ENCODE measurements at places on chromosomes 5 and 9.
A peak's percentile ranks its signal among the peaks of the same experiment; 100 is the strongest.

GRCh38 chr5:21834863-21835262, 1018.3 kb downstream of the CDH12 start:
- peak; percentile 31 for DNase-seq

DNA sequence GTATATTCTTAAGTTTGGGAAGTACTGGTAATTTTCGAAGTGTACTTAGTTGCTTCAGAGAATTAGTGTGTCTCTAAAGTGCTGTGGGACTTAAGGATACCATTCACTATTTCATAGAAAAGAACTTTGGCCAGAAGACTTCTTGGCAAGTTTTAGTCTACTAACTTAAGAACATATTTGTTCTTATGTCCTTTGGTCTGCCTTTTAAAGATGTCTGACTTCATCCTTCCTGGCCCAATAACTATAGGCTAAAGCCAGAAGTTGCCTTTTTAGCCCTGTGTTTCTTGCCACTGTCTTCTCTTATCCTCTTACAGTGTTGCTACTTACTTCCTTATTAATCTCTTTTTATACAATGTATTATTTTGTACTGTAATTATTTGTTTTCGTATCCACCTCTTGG, 6.3 kb downstream of the RBM27 start:
- DNase-seq, result no peak

GRCh38 chr5:16889972-16890519, 46.0 kb downstream of the MYO10 start:
- DNase-seq, result no peak

GRCh38 chr9:85420750-85421149, 321.0 kb downstream of the AGTPBP1 start:
- no peak for DNase-seq

DNA sequence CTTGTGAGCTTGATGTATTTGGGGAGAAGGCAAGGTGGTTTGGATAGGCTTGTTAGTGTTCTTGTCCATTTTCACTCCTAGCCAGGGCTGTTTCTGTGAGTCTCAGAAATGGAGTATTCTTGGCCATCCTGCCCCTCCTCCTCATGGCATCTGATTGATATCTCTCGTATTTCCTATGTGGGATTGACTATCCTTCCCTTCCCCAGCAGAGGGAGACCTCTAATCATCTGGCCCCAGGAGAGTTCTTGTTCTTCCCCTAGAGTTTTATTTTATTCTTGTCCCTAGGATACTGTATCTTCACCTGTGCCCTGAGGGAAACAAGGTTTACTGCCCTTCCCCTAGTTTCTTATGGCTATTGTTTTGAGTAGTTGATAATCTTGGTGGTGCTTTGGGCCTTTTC, 114.4 kb downstream of the VPS13A start:
- no peak for DNase-seq

GRCh38 chr9:93698140-93698908, 121.9 kb downstream of the PHF2 start:
- DNase-seq, result no peak

DNA sequence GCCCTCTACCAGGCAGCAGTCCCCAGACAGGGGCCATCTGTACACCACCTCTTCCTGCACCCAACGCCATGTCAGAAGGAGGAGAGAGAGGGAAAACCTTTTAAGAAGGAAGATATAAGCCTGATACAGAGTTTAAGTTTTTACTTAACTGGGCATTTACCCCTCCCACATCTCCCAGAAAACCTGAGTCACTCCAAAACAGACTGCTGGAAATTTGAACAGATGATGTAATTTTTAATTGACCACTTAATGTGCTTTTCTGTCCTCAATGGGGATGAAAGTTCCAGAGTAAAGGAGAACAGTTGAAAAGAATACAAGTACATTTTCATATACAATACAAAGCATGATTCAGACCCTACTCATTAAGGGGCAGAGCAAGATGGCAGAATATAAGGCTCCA, 63.9 kb downstream of the TTC39B start:
- no peak for DNase-seq

GRCh38 chr9:127216210-127216887, 48.2 kb upstream of the GARNL3 start:
- no peak for DNase-seq

DNA sequence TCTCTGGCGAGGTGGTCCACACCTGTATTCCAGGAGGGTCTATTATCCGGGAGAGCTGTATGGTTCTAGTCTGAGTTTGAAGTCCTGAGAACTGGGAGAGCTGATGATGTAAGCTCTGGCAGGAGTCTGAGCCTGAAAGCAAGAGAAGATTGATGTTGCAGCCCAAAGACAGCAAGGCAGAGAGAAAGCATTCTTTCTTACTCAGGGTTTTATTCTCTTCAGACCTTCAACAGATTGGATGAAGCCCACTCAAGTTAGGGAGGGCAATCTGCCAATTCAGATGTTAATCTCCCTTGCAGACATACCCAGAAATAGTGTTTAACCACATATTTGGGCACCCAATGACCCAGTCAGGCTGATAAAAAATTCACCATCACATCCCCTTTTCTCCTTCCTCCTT, 159.1 kb downstream of the CCDC171 start:
- DNase-seq, result no peak

DNA sequence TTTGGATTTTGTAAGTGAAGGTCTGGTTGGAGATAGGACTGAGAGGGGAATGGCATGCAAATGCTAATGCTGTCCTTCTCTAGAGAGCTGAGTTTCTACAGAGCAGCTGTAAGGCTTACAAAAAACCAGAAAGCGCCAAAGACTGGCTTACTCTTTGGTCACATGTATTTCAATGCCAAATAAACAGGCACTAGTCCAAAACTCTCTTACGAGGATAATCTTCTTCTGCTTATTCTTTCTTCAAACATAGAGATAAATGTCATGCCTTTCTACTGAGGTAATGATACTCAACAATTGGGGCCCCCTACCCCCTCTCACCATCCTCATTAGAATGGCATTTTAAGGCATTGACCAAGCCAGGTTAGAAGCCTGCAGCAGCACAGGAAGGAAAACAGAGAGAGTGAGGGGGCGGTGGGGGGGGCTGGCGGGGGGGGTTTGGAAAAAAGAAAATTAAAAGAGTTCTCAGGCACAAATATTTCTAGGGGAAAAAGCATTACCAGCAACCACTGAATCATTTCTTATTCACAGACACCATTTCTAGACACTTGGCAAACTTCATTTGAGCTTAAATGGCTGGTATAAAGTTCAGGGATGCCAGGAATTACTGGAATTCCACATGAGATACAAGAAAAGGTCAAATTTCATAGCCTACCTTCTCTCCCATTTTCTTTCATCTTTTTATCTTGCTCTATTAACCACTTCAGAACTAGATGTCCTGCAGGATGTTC, 34.0 kb downstream of the PUM3 start:
- no peak for DNase-seq

GRCh38 chr5:40134883-40135520, 544.7 kb upstream of the PTGER4 start:
- DNase-seq, result no peak

GRCh38 chr5:54956922-54957321, 28.5 kb downstream of the ESM1 start:
- DNase-seq, result no peak

DNA sequence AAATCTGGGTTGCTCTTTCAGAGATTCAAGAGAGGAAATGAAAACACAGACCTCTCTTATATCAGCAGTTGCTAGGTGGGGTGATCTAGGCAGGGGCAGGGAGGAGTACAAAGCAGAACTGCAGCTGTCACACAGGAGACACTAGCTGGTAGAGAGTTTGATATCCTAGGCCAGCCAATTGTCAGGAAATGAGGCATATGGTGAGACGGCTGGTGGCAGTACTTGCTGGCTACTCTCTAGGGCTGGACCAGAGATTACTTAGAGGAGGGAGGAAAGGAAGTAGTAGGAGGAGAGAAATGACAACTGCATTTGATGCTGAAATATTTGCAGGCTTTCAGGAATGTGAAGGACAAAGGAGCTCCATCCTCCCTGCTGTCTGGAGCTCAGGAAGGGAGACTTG, 113.8 kb downstream of the TRIM32 start:
- DNase-seq, result no peak

DNA sequence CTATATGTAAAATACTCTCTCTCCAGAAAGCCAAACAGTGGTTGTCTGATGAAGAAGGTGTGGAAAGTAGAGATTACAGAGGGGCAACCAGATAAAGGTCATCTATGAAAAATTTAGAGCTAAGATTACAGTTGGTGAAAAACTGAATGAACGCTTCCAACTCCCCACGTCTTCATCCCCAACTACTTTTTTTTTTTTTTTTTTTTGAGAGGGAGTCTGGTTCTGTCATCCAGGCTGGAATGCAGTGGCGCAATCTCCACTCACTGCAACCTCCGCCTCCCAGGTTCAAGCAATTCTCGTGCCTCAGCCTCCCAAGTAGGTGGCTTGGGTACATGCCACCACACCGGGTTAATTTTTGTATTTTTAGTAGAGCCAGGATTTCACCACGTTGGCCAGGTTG, 64.3 kb downstream of the RAPGEF6 start:
- DNase-seq, result no peak

DNA sequence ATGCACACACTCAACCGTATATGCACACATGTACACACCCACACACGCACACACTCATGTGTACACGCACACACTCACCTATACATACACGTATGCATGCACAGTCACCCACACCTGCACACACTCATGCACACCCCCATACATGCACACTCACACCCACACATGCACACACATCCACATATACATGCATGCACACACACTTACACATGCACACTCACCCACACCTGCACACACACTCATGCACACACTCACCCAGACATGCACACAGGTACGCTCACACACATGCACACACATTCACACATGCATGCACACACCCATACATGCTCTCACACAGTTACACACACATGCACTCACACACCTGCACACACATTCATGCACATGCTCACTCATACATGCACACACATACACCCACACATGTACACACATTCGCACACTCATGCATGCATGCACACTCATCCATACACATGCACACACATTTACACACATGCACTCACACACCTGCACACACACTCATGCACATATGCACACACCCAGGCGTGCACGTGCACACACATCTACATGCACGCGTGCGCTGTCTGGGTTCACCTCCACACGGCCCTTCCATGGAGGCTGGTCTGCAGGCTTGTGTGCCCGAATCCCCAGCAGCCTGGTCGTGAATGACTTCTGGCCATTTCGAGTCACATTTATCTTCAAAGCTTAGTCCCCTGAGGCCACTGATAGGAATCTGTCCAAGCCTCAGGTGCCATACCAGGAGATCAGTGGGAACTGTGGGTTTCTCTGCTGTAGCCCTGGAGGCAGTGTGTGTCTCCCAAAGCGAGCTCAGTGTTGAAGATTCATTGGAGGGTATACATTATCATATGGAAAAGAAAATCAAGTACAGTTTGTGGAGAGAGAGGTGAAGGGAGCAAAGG, 103.0 kb downstream of the COL5A1 start:
- no peak for DNase-seq

DNA sequence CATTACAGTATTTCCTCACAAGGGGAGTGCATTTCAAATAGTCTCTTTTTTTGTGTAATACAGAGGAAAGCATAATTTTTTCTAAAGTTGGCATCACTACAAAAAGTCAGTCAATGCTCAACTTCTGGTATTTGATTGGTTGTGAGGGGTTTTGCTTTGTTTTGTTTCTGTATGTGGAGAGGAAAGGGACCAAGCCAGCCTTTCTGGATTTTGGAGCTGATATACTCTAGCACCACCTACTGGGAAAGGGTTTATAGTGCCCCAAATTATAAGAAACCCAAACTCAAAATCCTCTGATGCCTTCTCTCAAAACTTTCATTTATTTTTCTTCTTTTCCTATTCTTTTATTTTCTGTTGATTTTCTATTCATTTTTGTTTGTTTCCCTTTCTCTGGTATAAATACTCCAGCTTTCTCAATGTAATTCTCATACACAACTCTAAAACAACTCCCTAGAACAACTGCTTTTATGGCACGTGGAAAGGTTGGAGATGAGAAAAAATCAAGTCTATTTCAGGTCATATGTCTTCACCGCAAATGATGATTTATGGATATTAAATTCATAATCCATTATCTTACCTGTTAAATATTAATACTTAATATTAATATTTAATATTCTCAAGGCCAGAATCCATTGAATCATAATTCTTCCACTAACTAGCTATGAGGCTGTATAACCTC, 69.5 kb upstream of the ANXA1 start:
- peak; percentile 10 for DNase-seq
